ENCODE measurements at places on chromosomes 7 and 10. TPM values are rescaled to one million over a fixed set of nuclear protein-coding genes. Genes with fewer than 3 reads are reported as not detected.
A peak's percentile ranks its signal among the peaks of the same experiment; 100 is the strongest.

The MEIG1 gene
- total RNA-seq: not detected

DNA sequence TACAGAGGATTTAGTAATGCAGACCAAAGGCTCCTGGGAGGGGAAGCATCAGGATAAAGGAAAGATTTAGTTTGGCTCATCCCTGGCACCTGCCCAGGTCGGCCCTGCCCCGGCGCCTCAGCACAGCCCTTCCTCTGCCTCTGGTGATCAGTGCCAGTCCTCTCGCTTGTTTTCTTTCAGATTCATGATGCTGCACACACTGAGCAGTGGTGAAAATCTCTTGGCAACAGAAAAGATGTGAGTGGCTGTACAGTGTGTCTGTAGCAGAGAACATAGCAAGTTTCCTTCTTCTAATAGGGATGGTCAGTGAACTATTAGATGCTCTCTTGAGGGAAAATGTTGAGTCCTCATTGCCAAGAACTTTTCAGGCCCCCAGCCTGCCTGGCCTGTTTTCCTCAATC lies 994.1 kb downstream of the KCNMA1 start:
- no peak for DNase-seq

- DNase-seq: no peak
Observed at GRCh38 chr10:84204610-84205009, 10.3 kb downstream of the CDHR1 start.

DNA sequence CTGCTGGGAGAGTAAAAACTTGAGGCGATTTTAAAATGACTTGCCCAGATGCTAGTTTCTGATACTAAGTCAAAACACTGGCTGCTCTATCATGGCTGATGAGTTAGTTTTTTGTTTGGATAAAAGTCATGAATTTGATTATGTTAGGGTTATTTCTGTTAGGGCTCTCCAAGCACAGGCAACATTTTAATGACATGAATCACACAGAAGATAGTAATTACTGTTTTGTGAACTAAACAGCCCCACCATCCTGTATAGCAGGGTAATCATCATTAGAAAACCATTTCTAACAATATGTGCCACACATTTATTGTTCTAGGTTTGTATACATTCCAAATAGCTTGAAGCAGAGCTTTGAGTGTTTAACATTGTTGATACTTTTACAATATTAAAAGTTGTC lies 750.3 kb downstream of the ANKRD7 start:
- DNase-seq: no peak

DNA sequence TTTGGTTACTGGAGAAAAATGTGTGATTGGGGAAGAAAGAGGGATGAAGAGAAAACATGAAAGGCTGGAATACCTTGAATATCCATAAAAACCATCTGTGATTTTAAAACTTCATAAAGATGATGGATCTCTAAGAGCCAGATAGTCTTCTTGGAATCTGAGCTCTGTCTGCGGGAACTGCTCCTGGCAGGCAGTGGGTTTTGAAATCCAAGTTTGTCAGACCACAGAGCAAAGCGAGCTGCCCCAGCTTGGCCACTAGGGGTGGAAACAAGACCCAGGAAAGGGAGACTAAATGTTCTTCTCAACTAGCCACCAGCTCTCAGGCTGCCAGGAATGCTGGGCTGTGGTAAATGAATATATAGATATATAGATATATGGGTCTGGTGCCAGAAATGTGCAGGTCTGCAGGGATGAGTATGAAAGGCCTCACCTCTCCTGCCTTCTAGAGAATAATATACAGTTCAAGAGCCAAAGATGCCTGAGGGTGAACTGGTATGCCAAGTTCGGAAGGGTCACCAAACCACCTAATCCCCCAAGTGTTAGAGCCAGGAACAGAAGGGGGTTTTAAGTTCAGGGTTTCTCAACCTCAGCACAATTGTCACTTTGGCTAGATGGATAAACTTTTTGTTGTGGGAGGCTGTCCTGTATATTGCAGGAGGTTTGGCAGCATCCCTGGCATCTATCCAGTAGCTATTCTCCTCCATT lies 208.8 kb downstream of the KCNMA1 start:
- DNase-seq: peak; percentile 60

DNA sequence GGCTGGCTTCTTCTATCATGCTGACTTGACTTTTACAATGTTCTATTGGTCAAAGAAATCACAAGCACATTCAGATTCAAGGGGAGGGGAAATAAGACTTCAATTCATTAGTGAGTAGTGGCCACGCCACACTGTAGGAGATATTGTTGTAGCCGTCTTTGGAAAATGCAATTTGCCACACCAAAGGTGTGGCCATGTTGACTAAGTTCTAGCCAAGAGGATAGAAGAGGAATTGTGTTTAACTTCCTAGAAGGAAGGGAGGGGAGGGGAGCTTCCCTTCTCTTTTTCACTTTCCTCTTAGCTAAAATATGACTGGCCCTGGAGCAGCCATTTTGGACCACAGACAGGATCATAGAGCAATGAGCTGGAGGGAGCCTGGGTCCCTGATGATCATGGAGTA lies 3.4 kb upstream of the PRKAR2B start:
- DNase-seq: no peak
